ENCODE measurements at places on chromosomes 12 and 14.

DNA sequence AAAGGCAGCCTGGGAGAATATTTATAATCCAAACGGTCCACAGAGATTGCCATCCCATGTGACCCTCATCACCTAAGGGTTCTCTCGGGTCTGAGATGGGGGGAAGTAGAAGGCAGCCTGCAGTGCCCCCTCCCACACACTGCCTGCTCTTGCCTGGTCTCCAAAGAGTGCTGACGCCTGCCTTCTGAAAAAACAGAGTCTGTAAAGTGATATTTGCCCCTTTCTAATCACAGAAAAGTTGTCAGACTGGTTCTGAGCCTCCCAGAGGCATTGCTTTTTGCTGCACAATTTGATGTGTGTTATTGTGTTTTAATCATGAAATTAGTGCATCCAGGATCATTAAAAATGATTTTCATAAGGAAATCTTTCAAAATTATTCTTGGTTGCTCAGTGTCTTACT is 59.2 kb downstream of the TMEM30B start:
- DNase-seq: no peak

DNA sequence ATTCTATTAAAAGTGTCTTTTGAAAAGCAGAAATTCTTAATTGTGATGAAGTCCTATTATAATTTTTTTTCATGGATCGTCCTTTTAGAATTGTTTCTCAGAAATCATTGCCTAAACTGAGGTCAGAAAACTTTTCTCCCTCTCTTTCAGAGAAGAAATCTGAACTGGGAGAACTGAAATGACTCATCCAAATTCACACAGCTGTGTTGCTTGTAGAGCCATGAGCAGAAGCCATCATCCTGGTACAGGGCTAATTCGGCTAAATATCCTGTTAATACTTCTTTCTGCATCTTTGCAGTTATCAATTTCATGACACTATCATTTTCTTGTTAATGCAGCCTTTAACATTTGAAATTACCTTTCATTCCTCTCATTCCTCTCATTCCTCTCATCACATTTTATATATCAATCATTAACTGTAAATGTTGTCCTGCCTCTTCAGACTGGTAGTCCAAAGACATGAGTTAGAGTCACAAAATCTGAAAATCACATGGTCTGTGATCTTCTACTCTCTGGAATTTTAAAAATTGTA is 15.5 kb downstream of the SLC15A5 start:
- DNase-seq: peak; percentile 23

- DNase-seq: no peak
These were observed 389.8 kb downstream of the EMP1 start for GRCh38 chr12:13586361-13586760.

DNA sequence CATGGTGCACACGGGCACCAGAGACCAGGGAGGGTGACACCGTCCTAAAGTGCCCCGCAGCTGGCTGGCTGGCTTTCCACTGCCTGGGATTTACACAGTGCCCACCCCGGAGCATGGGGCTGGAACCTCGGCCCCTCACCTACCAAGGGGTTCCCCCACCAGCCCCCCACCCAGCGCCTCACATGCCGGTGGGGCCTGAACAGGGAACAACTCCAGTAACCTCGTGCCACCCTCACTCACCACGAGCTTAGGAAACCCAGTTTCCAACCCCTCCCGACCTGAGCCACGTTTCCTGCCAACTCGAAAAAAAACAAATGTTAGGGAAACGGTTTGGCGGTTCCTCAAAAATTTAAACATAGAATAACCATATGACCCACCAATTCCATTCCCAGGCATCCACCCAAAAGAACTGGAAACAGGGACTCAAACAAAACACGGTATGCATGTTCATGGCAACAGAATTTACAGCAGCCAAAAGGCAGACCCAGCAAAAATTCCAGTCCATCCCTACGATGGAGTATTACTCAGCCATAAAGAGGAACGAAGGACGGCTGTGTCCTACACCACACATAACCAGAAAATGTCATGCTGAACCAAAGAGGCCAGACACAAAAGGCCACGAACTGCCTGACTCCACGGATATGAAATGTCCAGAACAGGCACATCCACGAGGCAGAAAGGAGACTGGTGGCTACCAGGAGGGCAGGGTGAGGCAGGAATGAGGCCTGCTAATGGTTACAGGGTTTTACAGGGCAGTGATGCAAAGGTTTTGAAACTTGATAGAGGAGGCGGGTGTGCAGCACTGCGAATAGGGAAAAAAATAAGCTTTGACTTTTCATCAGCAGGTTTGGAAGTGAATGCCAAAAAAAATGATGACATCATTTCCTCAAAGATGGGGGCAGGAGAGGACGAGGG is 68.9 kb downstream of the NCOR2 start:
- no peak for DNase-seq

DNA sequence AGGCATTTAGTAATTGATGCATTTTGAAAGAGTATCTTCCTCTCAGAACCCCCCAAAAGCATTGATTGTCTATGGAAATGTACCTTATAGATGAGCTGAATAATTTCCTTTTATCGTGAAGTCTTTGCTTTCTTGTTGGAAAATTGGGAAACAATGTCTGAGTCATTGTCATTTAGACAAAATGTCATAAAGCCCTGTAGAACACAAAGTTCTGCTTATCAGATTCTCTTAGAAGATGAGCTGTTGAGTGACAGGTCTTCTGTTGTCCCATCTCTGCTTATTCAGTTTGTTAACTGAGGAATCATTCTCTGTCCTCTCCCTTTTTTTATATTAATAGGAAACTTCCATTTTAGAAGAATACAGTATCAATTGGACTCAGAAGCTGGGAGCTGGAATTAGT is 22.9 kb downstream of the MAPKAPK5 start:
- DNase-seq: no peak

DNA sequence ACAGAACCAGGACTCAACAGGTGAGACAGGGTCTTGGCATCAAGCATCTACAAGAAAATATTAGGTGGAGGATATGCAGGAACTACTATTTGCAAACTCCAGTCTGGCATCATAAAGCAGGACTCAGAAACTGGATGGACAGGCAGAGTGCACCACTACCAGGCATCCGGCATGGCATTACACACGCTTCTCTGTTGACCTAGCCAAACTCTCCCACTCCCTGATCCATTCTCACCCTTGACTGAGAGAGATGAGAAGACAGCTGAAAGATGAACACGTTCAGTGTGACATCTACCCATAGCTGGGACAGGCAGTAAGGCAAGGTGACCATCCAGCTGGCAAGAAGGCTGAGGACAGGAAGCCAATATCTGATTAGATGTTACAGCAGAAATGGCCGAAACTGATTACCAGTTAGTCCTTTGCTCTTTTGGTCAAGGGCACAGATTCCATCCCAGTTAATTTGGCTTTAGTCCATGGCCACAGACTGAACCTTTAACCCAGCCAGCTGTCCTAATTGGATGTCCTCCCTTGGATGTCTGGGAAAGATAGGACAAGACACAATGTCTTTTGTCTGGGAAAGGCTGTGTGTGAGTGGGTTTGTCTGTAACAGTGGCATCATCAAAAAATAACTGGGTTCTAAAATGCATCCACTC is 71.6 kb downstream of the BBS10 start:
- no peak for DNase-seq

GRCh38 chr12:51818086-51818485 is 30.4 kb downstream of the FIGNL2 start:
- no peak for DNase-seq

DNA sequence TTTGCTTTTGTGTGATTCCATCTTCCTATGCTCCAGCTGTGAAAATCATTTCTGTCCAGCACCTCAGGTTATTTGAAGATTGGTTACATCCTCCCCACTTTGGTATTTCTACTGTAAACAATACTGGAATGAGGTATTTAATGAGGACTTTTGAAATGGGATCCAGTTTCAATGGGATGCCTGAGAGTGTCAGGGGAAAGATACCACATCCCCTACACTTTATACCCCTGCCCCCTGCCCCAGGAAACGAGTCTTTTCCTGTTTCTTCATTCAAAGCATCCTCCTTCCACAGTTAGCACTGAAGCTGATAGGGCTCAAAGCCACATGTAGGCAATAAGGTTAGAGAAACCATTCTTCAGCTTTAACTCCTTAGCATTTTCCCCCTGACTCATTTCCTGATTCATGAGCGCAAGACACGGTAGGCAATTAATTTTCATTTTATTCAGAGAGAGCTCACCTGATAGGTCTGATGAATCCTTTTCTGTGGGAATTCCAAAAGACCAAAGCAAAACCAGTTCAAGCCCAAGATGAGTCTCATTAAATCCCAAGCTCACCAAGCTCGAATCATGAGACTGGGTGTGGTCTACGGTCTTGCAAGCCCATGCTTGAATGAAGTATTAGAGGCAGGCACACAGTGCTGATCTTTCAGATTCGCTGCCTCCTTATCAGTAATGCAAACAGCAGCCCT is 143.6 kb upstream of the CRY1 start:
- no peak for DNase-seq

GRCh38 chr12:99670635-99671034 is 23.1 kb downstream of the GARIN6 start:
- no peak for DNase-seq
